Cardiac muscle cell (in vitro differentiated cells and primary cell): ENCODE measurements at places on chromosomes 16 and 17. TPM values are rescaled to one million over a fixed set of nuclear protein-coding genes. Genes with fewer than 3 reads are reported as not detected.

GGT6 gene
- not detected in 2 replicates for total RNA-seq

ABCA10 gene
- total RNA-seq = 0.04 TPM in 1 of 2 replicates, not detected in the other

TEPSIN gene
- 42.4 and 52.5 TPM in 2 replicates for total RNA-seq

MTSS2 gene
- 47.2 and 82.3 TPM in 2 replicates for total RNA-seq

OSBPL7 gene
- total RNA-seq = 12.2 and 20.5 TPM in 2 replicates

CYB5B gene
- total RNA-seq = 27.9 and 36.6 TPM in 2 replicates

NFATC2IP gene
- total RNA-seq = 32.9 and 71.6 TPM in 2 replicates

CA7 gene
- total RNA-seq = 0.27 and 1.0 TPM in 2 replicates

ERN2 gene
- total RNA-seq = 0.11 and 0.54 TPM in 2 replicates

HOXB7 gene
- not detected in 2 replicates for total RNA-seq

SECTM1 gene
- 0.56 TPM in 1 of 2 replicates, not detected in the other for total RNA-seq

MPV17L gene
- 1.3 and 1.4 TPM in 2 replicates for total RNA-seq

C16orf92 gene
- total RNA-seq = not detected in 2 replicates

DPEP1 gene
- total RNA-seq = 0.78 and 2.2 TPM in 2 replicates
